Activated CD4-positive, CD25-positive, alpha-beta regulatory T cell (primary cell): ENCODE measurements at places on chromosomes 12 and 14.

- DNase-seq, result no peak
Observed at GRCh38 chr14:34254031-34254430, 208.0 kb downstream of the SPTSSA start.

DNA sequence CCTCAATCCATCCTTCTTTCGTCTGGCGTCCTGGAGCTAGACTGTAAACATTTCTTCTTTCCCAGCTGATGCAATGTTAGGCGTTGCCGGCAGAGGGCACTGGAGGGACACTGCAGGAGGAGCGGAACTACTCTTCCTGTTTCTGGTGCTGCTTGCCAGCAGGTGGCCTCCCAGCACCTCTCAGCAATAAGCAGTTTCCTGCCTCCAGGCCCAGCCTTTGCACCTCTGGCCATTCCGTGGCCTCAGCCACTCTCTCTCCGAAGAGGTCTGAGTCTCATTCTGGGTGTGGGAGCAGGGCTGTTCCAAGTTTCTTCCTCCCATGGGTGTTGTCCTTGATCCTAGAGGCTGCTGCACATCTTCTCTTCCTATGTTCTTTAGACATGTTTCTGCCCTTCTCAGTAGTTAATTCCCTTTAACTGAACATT, 7.5 kb upstream of the ASPG start:
- DNase-seq, result peak; percentile 82

DNA sequence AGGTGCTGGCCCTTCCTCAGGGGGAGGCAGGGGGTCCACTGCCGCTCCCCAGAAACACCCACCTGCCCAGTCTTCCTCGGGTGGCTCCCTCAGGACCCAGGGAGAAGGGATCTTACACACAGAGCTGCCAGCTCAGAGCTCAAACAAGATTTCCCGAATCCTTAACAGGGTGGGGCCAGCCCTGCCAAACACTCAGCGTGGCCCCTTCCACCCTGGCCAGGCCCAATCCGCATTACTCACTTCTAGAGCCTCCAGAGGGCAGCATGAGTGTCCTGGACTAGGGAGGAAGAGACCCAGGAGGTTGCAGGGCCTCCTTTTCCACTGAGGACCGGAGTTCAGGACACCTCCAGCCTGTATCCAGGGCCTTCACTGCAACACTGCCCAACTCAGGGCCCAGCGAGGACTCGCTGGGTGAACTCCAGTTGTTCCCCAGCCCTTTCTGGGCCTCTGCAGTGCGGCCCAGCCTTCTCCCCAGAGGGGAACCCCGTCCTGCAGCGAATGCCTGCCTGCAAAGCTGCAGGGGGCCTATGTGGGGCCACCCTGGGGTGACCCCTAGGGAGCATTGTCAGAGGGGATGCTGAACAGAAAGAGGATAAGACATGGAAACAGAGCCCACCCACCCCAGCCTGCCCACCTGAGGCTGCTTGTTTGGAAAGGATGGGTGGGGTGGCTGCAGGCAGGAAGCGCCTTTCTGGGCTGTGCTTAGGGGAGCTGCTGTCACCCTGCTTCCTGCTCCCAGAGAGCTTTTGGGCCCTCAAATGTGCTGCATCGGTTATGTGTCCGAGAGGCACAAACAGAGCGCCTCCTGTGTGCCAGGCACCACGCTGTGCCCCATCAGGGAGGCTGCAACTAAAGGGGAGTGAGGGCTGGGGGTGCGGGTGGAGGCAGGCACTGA, 43.8 kb downstream of the CCNK start:
- DNase-seq, result peak; percentile 9

DNA sequence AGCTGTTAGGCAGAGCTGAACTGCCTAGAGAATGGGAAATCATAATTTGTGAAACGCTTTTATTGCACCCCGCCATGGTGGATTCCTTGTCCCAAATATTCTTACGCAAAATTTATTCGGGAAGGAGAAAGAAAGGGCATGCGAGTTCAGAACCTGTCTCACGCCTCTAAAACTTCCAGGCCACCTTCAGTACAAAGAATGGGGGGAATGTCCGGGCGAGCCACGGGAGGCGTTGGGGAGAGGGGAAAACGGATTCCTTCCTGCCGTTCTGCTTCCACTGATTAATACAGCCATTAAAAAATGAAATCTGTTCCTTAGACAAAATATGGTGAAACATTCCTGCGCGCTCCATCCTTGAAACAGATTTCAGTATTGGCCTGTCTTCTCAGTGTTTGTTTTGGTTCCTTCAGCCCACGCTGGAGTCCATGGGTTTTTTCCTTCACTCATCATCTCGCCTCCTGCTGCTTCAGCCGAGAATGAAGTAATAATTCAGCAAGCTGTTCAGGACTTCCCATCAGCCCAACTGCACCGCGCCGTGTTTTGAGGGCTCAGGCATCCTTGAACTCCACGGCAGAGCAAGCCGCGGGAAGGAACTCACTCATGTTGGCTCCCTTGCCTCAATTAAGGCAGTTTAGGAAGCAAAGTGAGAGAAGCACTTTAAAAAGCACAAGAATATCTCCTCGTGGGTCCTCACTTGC, 47.7 kb upstream of the CDKN3 start:
- DNase-seq, result no peak

- no peak for DNase-seq
Observed at GRCh38 chr12:98067795-98068194, 447.6 kb upstream of the TMPO start.

GRCh38 chr12:68222326-68222725, 3.3 kb downstream of the IL26 start:
- no peak for DNase-seq

GRCh38 chr12:94207849-94208621, 59.7 kb downstream of the PLXNC1 start:
- peak; percentile 8 for DNase-seq

- DNase-seq, result no peak
Observed at GRCh38 chr14:81450100-81450531, 50.0 kb upstream of the STON2 start.

GRCh38 chr12:79001404-79001803, 136.8 kb downstream of the SYT1 start:
- no peak for DNase-seq

- no peak for DNase-seq
Observed at GRCh38 chr14:60839657-60840056, 105.1 kb downstream of the MNAT1 start.

DNA sequence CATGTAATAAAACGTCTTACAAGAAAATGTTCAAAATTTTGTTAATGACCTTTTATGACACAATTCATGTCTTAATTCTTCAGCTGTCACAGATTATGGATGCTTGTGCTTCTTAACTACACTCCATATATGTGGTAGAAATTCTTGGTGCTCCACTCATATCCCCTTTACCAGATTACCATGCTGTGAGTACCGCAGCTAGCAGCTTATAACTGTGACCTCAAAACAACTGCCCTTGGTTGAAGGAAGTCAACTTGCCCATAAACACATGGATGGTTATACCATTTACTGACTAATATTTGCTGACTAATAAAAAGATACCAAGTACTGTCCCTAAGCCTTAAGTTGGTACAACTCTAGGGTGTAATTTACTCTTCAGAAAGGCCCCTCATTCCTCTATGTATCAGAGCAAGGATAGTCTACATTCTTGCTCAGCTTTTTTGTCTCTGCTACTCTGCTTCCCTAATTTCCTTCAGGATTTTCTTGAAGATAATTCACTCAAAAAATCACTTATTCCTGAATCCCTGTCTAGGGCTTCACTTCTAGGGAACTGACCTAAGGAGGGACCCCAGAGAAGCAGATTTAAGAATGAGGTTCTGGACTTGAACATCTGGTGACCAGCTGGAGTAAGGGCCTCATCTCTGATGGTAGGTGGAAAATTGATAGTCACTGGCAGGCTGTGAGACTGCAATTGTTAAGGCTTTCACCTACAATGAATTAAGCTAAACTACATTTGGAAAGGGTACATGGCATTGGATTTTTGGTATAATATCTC, 152.3 kb downstream of the SLC6A15 start:
- DNase-seq, result no peak

DNA sequence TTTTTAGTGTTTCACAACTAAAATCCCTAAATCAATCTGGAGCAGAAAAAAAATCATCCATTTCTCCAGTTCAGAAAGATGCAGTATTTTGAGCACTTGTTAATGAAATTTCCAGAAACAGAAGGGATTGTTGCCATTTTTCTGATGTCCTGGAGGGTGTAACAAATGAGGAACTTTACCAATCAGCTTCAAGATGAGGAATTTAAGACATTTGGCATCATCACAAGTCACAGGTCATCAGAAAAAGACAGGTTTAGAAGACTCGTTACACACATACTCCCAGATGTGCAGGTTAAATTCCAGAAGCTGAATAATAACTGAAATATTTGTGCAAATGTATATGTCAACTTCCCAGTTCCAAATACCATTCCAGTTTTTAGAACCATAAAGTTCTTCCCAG, 482 bp upstream of the PSMC1 start:
- no peak for DNase-seq

DNA sequence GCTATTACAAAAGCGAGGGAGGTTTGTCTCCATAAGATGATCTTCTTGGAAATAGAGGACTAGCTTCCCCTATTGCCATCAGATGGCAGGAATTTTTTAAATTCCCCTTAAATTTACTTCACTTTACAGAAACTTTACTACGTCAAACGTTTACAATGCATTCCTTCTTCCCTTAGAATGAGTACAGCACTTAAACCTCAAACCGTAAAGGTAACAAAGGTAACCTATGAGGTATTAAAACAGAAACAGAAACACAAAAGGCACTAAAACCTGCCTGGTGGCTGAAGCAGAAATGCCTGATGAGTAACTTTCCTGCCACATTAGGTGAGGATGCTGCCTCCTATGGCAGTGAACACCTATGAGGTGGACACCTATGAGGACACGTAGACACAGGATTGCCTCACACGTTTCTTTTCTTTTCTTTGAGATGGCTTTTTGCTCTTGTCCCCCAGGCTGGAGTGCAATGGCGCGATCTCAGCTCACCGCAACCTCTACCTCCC, 25.0 kb downstream of the DIO2 start:
- no peak for DNase-seq

DNA sequence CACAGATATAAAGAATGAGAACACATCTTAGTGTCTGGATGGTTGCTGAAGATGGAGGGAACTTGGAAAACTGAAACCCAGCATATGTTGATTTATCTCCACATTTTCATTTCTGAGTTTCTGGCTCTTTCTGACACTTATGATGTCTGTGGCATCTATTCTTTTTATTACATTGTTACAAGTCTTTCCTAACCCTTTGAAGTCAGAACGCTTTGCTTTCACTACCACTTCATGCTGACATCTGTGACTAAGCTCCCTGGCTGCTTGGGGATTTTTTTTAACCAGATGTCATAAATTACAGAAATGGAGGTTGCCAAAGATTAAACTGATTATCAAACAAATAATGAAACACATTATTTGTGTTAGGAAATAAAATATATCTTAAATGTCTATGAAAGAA, 188.7 kb downstream of the KITLG start:
- DNase-seq, result no peak

GRCh38 chr12:53295070-53295890, at the start of gene PFDN5:
Gene PFDN5, plus strand, starts transcription at chr12:53295542. Its CDS starts 26 bp downstream, at chr12:53295568.
- DNase-seq, result peak; percentile 74

GRCh38 chr12:19121449-19122018, 8.0 kb upstream of the PLEKHA5 start:
- DNase-seq, result no peak

GRCh38 chr12:6768437-6768914, 2.3 kb downstream of the PTMS start:
- no peak for DNase-seq

- DNase-seq, result no peak
Observed at GRCh38 chr12:43453761-43454160, 98.2 kb downstream of the ADAMTS20 start.

DNA sequence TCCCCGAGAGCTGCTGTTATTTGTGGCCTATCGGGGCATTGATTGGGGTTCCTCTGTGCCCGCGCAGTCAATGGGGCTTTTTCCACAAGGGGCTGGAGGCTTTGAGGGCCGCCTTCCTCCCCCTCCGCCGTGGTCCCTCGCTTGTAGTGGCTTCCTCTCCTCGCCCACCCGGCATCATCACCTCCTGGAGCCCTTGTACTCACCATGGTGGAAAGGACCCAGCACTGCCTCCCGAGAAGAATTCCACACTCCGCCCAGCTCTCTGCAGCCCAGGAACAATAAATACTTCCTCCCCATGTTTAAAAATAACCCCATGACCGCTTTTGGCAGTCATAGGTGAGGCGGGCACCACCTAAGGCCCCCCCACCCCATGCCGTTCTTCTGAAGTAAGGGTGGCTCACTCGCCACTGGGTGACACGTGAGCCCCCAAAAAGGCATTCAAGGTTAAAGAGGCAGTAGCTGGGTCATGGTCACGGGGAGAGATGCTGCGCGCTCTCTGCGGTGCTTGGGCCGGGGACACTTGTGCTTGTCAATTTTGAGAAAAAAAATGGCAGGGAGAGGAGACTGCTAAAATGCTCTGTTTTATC, at the start of gene MYL2:
MYL2 (minus strand) TSS at position 256 of the 587 bp plus-strand sequence; CDS start at position 206, 50 bp downstream.
- DNase-seq, result no peak

GRCh38 chr14:29035134-29035533, 268.5 kb downstream of the FOXG1 start:
- no peak for DNase-seq

- DNase-seq, result no peak
Observed at GRCh38 chr12:132388379-132389015, 59.1 kb upstream of the GALNT9 start.

- no peak for DNase-seq
Observed at GRCh38 chr12:7136676-7137075, 6.5 kb downstream of the CLSTN3 start.

DNA sequence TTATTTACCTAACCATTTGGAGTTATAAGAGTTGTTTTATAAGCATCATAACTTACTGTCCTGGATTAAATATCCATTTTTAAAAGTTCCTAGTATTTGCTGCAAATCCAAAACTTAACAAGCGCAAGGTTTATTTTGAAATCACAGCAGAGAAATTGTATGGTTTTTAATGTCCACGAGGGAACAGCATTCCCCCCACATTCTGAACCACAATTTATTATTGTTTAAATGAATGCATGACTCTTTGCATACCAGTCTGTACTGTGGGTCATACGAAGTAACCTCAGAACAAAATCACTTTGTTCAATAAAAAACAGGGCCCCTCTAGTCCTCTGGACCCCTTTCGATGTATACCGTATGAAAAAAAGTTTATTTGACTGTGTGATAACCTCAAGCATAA, 75.9 kb downstream of the DACT1 start:
- DNase-seq, result no peak

DNA sequence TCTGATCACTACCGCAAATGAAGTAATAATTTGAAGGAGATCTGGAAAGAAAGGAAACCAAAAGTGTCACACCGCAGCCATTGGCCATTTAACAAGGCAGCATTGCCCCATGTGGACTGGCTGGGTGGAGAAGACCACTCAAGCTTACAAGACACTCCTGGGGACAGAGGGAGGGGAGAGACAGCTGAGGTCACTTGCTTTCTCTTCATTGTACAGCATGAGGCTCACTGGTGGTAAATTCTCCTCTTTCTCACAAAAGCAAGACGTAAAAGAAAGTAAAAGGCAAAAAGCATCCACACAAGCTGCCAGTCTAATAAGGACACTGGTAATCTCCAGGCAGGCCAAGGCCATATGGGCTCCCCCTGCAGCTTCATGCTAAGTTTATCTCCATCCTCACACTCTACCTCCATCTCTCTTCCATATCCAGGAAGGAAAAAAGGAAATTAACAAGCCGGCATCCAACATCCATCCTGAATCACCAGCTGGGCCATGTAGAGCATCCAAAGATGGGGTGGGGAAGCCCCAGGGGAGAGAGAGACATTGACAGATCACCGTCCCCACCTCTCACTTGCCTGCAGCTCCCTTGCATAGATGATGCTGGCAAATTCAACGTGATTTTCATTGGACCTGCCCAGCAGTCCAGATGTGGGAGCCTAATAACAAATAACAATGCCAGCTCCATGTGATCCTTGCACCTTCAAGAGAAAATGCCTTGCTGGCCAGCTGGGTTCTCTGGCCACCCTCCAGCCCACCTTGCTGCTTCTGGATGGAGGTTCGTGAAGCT, 100.6 kb downstream of the DPF3 start:
- no peak for DNase-seq
